A549 treated with CpdA at 1 μM for 4 hours (cell line): ENCODE measurements at places on chromosomes 13 and 19. TPM values are rescaled to one million over a fixed set of nuclear protein-coding genes. Genes with fewer than 3 reads are reported as not detected.

The PRR19 gene
- total RNA-seq = 3.6 to 4.9 TPM (median 4.5 TPM) in 5 replicates

The NTF4 gene
- total RNA-seq = 0.27 to 0.66 TPM (median 0.35 TPM) in 4 of 5 replicates, not detected in the other

The B3GNT3 gene
- 3.5 to 4.5 TPM (median 3.9 TPM) in 5 replicates for total RNA-seq

The ADAMTSL5 gene
- 2.0 to 3.9 TPM (median 3.2 TPM) in 5 replicates for total RNA-seq

The MARK4 gene
- total RNA-seq = 5.4 to 7.9 TPM (median 7.7 TPM) in 5 replicates

The FUT1 gene
- total RNA-seq = 0.07 to 0.09 TPM (median 0.07 TPM) in 4 of 5 replicates, not detected in the other

The SLC46A3 gene
- total RNA-seq = 1.5 to 1.9 TPM (median 1.7 TPM) in 5 replicates

The C19orf67 gene
- total RNA-seq = not detected in 5 replicates

The NANOS3 gene
- total RNA-seq = 1.9 to 3.9 TPM (median 3.1 TPM) in 5 replicates

The ZNF541 gene
- total RNA-seq = not detected in 5 replicates

The MCF2L gene
- 0.25 to 0.51 TPM (median 0.27 TPM) in 5 replicates for total RNA-seq

The GDF15 gene
- 32.5 to 82.2 TPM (median 56.6 TPM) in 5 replicates for total RNA-seq

The GCDH gene
- 8.9 to 12.5 TPM (median 9.9 TPM) in 5 replicates for total RNA-seq

The ZNF358 gene
- 15.9 to 19.3 TPM (median 18.7 TPM) in 5 replicates for total RNA-seq

The ZNF320 gene
- total RNA-seq = not detected in 5 replicates

The IFNL1 gene
- total RNA-seq = 0.06 to 0.23 TPM in 2 of 5 replicates, not detected in the others

The KLK15 gene
- total RNA-seq = not detected in 5 replicates

The ATXN8OS gene
- total RNA-seq = not detected in 5 replicates

The ZNF534 gene
- total RNA-seq = not detected in 5 replicates

The GPC6 gene
- 3.6 to 6.8 TPM (median 5.6 TPM) in 5 replicates for total RNA-seq

The FGF14 gene
- total RNA-seq = 0.01 to 0.02 TPM in 2 of 5 replicates, not detected in the others

The PLEKHG2 gene
- total RNA-seq = 41.8 to 59.3 TPM (median 48.4 TPM) in 5 replicates

The ZNF446 gene
- total RNA-seq = 12.2 to 14.5 TPM (median 13.4 TPM) in 5 replicates

The NOVA2 gene
- 0.08 to 0.20 TPM (median 0.11 TPM) in 5 replicates for total RNA-seq

The NLRP4 gene
- not detected in 5 replicates for total RNA-seq

The PCDH17 gene
- total RNA-seq = 0.01 TPM in 1 of 5 replicates, not detected in the others

The SCGB2B2 gene
- total RNA-seq = 0.09 to 0.31 TPM (median 0.13 TPM) in 3 of 5 replicates, not detected in the others

The SIGLEC12 gene
- total RNA-seq = not detected in 5 replicates

The APOC1 gene
- 110 to 130 TPM (median 116 TPM) in 5 replicates for total RNA-seq

The KBTBD7 gene
- total RNA-seq = 2.2 to 2.8 TPM (median 2.5 TPM) in 5 replicates

The LRRC63 gene
- total RNA-seq = 0.03 to 0.11 TPM in 2 of 5 replicates, not detected in the others

The SSC5D gene
- total RNA-seq = 0.38 to 1.5 TPM (median 0.61 TPM) in 5 replicates

The ERICH4 gene
- not detected in 5 replicates for total RNA-seq

The AMER2 gene
- total RNA-seq = not detected in 5 replicates

The EXOC3L2 gene
- 0.78 to 1.4 TPM (median 1.2 TPM) in 5 replicates for total RNA-seq

The KLK14 gene
- total RNA-seq = 0.29 to 0.70 TPM (median 0.50 TPM) in 5 replicates

The EDDM13 gene
- total RNA-seq = not detected in 5 replicates

The RLN3 gene
- not detected in 5 replicates for total RNA-seq

The ZNF28 gene
- total RNA-seq = 0.42 to 2.6 TPM (median 1.7 TPM) in 5 replicates

The BCL3 gene
- total RNA-seq = 61.9 to 130 TPM (median 107 TPM) in 5 replicates

The ZMYM2 gene
- total RNA-seq = 17.5 to 21.6 TPM (median 18.4 TPM) in 5 replicates

The GNA15 gene
- 0.05 to 0.17 TPM (median 0.12 TPM) in 3 of 5 replicates, not detected in the others for total RNA-seq

The PGLYRP1 gene
- not detected in 5 replicates for total RNA-seq

The BRD4 gene
- total RNA-seq = 26.1 to 30.7 TPM (median 26.7 TPM) in 5 replicates

The SAMD4B gene
- total RNA-seq = 127 to 187 TPM (median 179 TPM) in 5 replicates

The UBE2S gene
- total RNA-seq = 280 to 580 TPM (median 470 TPM) in 5 replicates

The RHPN2 gene
- 50.9 to 71.5 TPM (median 56.4 TPM) in 5 replicates for total RNA-seq

The ERCC2 gene
- 10.3 to 14.6 TPM (median 12.0 TPM) in 5 replicates for total RNA-seq

The SPTBN4 gene
- total RNA-seq = 0.45 to 1.3 TPM (median 0.92 TPM) in 5 replicates

The SWSAP1 gene
- total RNA-seq = 1.3 to 2.7 TPM (median 2.3 TPM) in 5 replicates

The TNFSF11 gene
- not detected in 5 replicates for total RNA-seq

The TTYH1 gene
- 0.10 TPM in 1 of 5 replicates, not detected in the others for total RNA-seq

The PEG3 gene
- total RNA-seq = not detected in 5 replicates

The HSPB6 gene
- total RNA-seq = 0.26 to 0.50 TPM (median 0.38 TPM) in 5 replicates

The NCLN gene
- total RNA-seq = 63.8 to 90.3 TPM (median 84.9 TPM) in 5 replicates

The CEACAM21 gene
- total RNA-seq = not detected in 5 replicates

The ZNF253 gene
- not detected in 5 replicates for total RNA-seq

The ZNF582 gene
- total RNA-seq = 1.0 to 2.0 TPM (median 1.3 TPM) in 5 replicates
